GOT3 (cell line): ENCODE measurements at places on chromosomes 5 and 9.

DNA sequence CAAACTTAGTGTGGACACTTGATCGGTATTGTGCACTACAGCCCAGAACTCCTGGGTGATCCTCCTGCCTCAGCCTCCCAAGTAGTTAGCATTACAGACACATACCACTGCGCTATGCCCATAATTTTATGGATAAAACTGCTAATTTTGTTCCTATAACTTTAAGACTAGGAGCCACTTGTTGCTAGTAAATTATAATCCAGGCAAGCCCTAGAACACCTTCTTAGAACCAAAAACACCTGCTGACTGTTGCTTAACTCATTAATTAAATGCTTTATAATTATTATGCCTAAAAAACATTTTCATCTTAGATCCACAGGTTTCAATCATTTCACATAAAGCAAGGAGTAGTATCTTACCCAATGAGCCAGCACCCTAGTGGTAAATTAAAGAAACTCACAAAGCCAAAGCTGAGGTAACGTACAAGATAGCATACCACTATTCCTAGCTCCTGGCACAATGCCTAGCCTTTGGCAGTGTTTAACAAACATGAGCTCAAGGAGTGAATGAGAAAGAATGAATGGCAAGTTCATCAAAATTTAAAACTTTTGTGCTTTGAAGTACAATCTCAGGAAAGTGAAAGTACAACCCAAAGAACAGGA lies 5.4 kb downstream of the MRPS27 start:
- DNase-seq = no peak

DNA sequence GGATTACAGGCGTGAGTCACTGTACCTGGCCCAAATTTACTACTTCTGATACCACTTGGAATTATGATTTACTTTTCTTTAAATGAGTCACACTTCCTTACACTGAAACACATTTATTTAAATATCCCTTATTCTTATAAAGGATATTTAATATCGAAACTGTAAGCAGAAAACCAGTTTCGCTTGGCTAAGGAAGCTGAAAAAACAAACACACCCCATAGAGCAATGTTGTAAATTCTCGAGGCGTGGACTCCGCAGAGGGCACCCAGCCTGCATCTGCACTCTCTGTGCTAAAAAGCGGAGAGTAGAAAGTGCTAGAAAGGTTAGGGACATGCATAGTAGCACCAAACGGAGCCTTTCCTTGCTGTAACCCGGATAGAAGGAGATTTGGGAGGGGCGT lies 86.5 kb downstream of the HMCN2 start:
- DNase-seq = no peak

- DNase-seq = no peak
Measured at GRCh38 chr9:98218562-98219363, 26.3 kb upstream of the CORO2A start.

GRCh38 chr9:75979362-75979761 lies 88.9 kb downstream of the PCSK5 start:
- DNase-seq = no peak

DNA sequence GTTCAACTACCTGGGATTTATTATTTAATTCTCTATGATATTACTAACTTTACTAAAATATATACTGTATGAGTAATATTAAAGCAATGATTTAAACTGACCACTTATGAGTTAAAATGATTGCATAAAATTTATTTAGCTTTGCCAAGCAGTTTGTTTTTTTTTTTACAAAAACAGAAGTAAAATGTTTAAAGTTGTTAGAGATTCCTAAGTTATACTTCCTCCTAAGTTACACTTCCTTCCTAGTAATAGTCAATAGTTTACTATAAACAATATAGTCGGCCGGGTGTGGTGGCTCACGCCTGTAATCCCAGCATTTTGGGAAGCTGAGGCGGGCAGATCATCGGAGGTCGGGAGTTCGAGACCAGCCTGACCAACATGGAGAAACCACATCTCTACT lies 23.7 kb upstream of the LRRC19 start:
- DNase-seq = no peak

DNA sequence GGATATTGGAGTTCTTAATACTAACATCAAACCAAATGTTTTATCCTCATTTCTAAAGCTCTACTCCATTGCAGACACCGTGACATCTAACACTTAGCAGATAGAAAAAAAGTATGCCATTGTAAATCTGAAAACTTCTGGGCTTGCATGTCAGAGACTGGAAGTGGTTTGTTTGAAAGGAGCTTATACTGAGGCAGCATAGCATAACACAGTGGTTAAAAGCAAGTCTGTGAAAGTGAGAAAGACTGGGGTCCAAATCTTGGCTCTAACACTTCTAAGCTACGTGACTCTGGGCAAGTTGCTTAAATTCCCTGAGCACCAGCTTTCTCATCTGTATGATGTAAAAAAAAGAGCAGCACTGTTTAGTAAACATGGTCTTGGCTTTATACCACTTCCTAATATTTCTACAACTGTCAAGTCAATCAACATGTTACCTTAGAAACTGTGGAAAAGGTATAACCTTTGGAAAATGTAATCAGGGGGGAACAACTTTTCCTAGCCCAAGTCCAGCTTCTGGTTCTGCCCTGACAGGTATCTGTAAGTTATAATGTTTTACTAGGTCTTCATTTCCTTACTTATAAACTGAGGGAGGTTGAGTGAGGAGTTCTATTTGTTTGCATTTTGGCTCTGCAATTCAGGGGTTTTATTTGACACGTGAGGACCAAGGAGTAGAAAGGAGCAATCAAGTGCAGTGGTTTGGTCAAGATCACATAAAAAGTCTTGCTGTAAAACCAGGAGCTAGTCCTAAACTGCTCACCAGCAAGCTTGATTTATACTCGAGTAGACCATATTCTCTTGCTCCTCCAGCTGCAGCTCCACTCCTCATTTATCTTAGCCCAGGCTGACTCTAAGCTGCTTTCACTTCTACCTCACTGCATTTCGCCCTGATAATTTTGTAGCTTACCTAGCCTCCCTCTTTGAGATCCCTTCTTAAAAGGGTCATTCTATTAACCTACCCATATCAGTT lies 541.0 kb downstream of the RAB3C start:
- no peak for DNase-seq

DNA sequence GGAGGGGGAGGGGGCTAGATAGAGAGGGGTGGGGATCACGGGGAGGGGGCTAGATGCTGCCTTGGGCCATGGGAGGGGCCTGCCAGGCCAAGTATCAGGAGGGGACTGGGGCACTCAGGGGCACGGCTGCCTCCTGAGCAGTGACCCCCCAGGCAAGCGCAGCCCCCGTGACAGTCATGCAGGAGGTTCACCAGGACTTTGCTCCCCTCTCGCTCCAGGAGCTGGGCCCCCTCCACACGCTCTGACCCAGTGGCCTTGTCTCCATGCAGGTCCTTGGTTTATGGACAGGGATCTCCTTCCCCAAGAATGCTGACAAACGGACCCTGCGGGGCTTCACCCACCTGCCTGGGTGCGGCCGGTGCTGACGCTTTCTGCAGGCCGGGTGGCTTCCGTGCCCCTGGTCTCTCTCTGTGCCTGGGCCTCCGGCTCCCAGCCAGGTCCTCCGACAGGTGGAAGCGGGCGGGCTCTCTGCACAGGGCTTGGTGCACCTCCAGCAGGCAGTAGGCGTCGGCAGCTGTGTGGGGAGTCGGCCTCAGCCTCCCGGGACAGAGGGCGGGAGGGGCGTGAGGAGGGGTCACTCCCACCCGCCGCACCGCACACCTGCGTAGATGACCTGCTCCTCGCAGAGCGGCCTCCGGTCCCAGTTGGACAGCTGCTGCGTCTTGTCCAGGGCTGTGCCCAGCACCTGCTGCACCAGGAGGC lies 46.8 kb upstream of the NRARP start:
- DNase-seq = no peak

GRCh38 chr5:88792144-88792840 lies 90.7 kb downstream of the MEF2C start:
- DNase-seq = no peak

GRCh38 chr5:179568721-179569120 lies 18.4 kb downstream of the RUFY1 start:
- DNase-seq = no peak

DNA sequence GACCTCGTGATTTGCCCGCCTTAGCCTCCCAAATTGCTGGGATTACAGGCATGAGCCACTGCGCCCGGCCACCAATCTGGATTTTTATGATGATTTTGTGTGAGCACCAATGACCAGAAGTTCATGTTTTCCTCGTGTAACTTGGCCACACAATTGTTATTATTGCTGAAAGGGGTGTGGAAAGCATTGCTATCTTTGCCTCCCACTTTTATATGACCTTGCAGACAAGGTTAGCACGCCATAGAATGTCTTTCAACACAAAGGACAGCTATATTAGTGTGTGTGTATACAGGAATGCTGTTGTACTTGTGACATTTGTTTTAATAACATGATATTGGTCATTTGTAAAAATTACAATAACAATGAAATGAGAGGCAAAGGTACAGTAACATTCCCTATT lies 155.0 kb upstream of the ERCC6L2 start:
- DNase-seq = no peak

DNA sequence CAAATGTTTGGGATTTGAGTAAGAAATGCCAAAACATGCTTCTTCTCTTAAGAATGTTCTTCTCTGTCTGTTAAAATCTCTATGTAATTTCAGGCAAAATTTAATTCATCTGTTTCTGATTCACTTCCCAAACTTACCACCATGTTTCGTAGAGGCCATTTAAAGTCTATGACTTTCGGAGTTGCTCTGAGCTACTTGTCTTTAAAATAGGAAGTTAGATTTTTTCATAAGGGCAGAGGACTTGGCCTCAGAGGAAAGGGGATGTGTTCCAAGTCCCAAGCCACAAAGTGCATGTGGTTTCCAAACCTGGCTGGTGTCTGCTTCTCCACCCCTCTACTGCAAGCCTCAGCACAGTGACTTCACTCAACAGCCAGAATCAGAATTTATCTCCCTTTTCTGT lies 111.3 kb upstream of the ADRA1B start:
- no peak for DNase-seq

DNA sequence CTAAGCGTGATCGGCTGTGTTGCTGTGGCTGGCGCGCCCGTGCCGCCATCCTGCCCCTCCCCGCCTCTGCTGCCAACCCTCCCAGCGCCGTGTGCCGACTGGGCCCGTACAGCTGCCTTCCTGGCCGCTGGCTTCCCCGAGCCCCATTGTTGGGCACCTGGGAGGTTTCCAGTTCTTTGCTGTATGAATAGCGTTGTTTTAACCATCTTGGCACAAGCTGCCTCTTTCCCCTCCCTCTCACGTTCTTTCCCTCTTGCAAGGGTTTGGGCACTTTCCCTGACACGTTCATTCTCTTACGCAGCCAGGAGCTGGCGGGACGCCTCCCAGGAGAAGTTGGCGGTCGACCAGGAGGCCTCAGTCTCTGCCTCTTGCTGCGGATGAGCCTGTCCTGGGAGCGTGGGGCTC lies 43.1 kb upstream of the RXRA start:
- no peak for DNase-seq

GRCh38 chr5:107876261-107876660 lies 205.5 kb upstream of the EFNA5 start:
- DNase-seq = no peak

- no peak for DNase-seq
Measured at GRCh38 chr9:119938871-119939270, 569.6 kb upstream of the BRINP1 start.

DNA sequence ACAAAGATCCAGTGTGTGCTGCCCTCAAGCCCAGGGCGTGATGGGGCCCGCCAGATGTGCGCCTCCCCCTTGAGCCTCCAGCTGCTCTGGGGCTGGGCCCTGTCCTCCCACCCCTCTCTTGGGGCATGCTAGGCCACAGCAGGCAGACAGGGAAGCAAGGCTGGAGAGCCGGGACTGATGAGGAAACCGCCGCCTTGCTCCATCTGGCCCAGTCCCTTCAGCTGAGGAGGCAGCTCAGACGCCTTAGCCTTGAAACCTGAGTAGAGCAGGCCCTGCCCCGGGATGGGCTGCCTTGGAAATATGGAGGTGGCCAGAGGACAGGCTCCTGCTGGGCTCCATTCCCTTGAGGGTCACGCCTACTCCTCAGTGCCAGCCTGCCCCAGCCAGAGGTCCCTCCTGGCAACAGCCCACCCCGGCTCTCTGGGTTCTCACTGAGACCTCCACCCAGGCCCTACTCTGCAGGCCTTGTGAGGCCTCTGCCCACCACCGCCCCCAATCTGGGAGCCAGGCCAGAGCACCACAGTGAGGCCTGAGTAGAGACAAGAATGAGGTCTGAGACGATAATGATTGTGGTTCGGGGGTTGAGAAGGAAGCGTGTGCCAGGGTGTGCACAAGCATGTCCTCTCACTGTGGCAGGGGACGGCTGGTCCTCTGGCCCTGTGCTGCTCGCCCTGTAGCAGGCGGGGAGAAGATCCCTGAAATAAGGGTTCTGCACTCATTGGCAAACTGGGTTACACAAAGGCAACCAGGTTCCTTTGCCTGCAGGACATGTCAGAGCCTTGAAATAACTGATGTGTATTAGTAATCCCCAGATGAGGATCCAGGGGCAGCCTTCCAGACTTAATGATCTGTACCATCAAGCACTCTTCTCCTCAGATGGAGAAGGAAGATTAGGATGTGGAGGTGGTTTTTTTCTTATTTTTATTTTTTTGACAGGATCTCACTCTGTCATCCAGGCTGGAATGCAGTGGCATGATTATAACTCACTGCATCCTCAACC lies 30.9 kb downstream of the CXXC5 start:
- DNase-seq = no peak

DNA sequence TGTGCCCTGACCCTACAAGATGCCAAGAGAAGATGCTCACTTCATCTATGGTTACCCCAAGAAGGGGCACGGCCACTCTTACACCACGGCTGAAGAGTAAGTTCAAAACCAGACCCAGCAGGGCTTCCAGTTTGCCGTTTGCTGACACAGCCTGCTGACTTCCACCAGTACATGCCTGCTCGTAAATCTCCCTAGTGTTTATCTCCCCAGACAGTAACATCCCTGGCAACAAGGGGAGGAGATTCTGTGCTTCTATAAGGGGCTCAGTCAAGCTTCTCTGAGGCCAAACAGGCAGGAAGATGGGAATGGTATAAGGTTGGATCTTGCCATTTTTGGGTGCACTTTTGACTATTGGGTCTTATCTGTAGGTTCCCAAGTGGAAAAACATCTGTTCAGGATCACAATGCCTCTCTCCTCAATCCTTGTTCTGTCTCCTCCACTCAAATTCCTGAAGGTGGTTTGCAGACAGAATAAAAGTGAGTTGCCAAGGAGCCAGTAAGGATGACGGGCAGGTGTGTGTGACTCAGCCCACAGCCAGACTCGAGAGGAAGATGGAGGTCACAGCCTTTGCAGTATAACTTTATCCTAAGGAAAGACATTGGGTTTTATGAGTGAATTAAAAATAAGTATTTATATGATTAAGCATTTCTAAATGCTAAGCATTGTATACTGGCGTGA lies 1.9 kb downstream of the MLANA start:
- DNase-seq = no peak

DNA sequence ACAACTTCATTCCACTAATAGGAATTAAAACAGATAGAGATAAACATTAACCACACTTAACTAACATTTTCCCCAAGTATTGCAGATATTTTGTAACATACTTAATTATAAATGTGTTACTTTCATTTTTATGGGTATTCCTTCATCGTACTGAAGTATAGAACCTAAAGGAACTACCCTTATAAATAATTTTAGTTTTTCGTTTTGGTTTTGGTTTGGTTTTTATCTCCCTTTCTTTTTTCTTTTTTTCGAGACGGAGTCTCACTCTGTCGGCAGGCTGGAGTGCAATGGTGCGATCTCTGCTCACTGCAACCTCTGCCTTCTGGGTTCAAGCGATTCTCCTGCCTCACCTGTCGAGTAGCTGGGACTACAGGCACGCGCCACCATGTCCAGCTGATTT lies 60.1 kb upstream of the LMNB1 start:
- no peak for DNase-seq

GRCh38 chr9:117403848-117404247 lies 11.0 kb downstream of the ASTN2 start:
- no peak for DNase-seq
